ENCODE measurements at places on chromosomes 7 and 10.

- no peak overlapping the region for H3K27ac ChIP-seq
- H3K4me1 ChIP-seq = no peaks in the 10 kb centered on the region
- no peaks in the 10 kb centered on the region for H3K27me3 ChIP-seq
- no peaks in the 10 kb centered on the region for H3K36me3 ChIP-seq
- no peak for DNase-seq
Measured at GRCh38 chr10:34941471-34942357, 126.6 kb upstream of the PARD3 start.

- H3K4me3 ChIP-seq = no peak overlapping the region
- no peak overlapping the region for H3K27ac ChIP-seq
- no peak for DNase-seq
- no peaks in the 10 kb centered on the region for H3K4me1 ChIP-seq
- H3K36me3 ChIP-seq = no peaks in the 10 kb centered on the region
- H3K27me3 ChIP-seq = no peaks in the 10 kb centered on the region
Measured at GRCh38 chr7:48074204-48074654, 14.8 kb upstream of the UPP1 start.

GRCh38 chr10:16639471-16639870 is 117.8 kb upstream of the C1QL3 start:
- H3K4me1 ChIP-seq = no peaks in the 10 kb centered on the region
- no peaks in the 10 kb centered on the region for H3K36me3 ChIP-seq
- no peak overlapping the region for H3K27ac ChIP-seq
- no peak overlapping the region for H3K4me3 ChIP-seq
- H3K27me3 ChIP-seq = no peaks in the 10 kb centered on the region
- DNase-seq = no peak

DNA sequence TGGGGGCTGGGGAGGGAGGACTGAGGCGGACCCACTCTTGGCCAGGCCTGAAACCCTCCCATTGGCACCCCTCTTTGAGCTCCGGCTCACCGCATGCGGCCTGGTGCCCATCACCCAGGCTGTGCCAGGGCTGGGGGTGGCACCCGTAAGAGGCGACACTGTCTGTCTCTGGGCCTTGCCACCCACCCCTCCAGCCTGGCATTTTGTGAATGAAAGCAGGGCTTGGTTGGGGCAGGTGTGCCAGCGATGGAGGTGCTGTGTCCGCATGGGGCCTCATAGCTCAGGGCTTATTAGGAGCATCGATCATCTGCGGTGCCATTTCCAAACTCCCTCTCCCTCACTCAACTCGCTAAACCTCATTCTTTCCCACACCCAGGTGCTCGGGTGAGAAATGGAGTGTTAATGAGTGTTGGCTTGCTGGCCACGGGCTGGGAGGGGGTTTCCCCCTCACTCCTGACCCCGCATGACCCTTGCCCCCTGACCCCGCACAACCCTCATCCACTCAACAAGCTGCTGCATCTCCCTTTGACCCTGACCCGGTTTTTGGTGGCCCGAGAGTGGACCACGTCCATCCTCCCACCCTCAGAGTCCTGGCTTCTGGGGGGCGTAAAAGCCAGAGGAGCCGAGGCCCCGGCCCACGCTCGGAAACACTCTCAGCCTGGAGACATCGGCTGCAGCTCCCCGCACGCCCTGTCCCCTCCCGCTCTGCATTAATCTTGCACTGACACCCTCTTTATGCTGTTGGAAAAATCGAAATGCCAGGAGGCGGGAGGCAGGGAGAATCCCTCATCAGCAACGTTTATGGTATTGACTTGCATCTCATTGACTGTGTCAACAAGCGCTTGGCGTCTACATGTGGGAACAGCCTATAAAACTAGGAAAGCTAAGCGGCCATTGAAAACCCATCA is 161.2 kb downstream of the DNAJB6 start:
- H3K36me3 ChIP-seq = no peaks in the 10 kb centered on the region
- H3K27me3 ChIP-seq = no peaks in the 10 kb centered on the region
- no peak for DNase-seq
- no peak overlapping the region for H3K4me3 ChIP-seq
- H3K27ac ChIP-seq = no peak overlapping the region
- H3K4me1 ChIP-seq = peaks cover 13% of the 10 kb centered on the region

GRCh38 chr10:17544465-17544864 is 72.7 kb downstream of the HACD1 start:
- no peak for DNase-seq
- H3K36me3 ChIP-seq = no peaks in the 10 kb centered on the region
- H3K27ac ChIP-seq = no peak overlapping the region
- no peak overlapping the region for H3K4me3 ChIP-seq

- H3K27me3 ChIP-seq = no peaks in the 10 kb centered on the region
- no peak overlapping the region for H3K27ac ChIP-seq
- no peaks in the 10 kb centered on the region for H3K4me1 ChIP-seq
- no peaks in the 10 kb centered on the region for H3K36me3 ChIP-seq
Measured at GRCh38 chr10:104920476-104920875, 279.4 kb downstream of the SORCS3 start.

GRCh38 chr7:121755818-121756552 is 117.0 kb upstream of the PTPRZ1 start:
- H3K27ac ChIP-seq = no peak overlapping the region
- no peak overlapping the region for H3K4me3 ChIP-seq
- no peak for DNase-seq
- H3K4me1 ChIP-seq = no peaks in the 10 kb centered on the region
- no peaks in the 10 kb centered on the region for H3K27me3 ChIP-seq

DNA sequence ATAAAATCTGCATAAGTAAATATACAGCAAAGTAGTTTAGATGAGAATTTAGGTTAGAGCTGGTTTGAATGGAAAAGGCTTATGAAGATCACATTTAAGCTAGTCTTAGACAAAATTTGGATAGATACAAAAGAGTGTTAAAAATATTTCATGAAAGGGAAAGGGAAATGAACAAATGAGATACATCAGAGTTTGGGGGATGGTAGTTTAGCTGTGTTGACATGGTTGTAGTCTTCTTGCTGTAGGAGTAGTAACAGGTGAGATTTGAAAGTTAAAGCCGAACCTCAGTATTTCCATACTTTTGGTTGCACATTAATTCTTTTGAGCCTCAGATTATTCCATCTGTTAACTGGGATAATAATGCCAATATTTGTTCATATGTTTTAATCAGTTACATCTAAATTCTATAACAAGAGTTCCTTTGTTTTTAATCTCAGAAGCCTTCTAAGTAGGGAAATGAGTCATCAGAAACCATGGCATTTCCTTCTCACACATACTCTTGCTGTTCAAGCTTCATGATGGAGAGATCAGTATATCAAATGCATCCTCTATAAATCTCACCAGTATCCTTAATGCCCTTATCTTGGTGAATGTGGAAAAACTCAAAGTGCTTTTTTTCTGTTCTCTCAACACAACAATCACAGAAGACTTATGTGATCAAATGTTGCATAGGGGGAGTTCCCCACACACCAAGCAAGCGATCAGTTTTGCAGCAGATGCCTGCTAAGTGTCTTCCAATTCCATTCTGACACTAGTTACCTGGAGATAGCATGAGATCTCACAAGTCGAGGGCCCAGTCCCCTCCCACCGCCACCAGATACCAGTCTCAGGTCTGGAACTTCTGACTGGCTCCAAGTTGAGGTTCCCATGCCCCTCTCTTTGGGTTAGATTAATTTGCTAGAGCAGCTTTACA is 84.7 kb downstream of the MAPK8 start:
- no peaks in the 10 kb centered on the region for H3K36me3 ChIP-seq
- no peaks in the 10 kb centered on the region for H3K27me3 ChIP-seq
- H3K27ac ChIP-seq = no peak overlapping the region
- H3K4me1 ChIP-seq = peaks cover 20% of the 10 kb centered on the region
- no peak overlapping the region for H3K4me3 ChIP-seq

GRCh38 chr10:14821635-14822375 is 16.0 kb downstream of the CDNF start:
- H3K27ac ChIP-seq = no peak overlapping the region
- no peaks in the 10 kb centered on the region for H3K36me3 ChIP-seq
- DNase-seq = no peak
- no peak overlapping the region for H3K4me3 ChIP-seq
- no peaks in the 10 kb centered on the region for H3K27me3 ChIP-seq
- H3K4me1 ChIP-seq = no peaks in the 10 kb centered on the region

- no peaks in the 10 kb centered on the region for H3K4me1 ChIP-seq
- H3K27ac ChIP-seq = no peak overlapping the region
- H3K27me3 ChIP-seq = no peaks in the 10 kb centered on the region
- H3K36me3 ChIP-seq = no peaks in the 10 kb centered on the region
- DNase-seq = no peak
- no peak overlapping the region for H3K4me3 ChIP-seq
Measured at GRCh38 chr10:85720931-85721590, 645.5 kb downstream of the GRID1 start.

DNA sequence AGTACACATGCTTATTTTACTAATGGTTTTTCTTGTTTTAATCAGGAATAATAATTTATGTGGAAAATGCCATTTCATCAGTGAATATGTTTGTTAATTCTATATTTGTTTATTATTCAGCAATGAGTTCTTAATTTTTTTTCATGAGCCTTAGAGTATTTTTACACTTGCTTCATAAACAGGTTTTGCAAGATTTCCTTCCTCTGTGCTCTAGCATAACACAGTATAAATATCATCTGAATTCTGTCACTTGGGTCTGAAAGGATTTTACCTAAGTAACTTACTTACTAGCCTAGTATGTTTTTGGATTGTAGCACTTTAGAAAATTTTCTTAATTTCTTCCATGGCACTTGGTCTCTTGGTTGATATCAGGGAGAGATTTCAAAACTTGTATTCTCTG is 45.8 kb downstream of the GLCCI1 start:
- no peak overlapping the region for H3K4me3 ChIP-seq
- H3K4me1 ChIP-seq = peaks cover 26% of the 10 kb centered on the region
- no peak for DNase-seq
- no peak overlapping the region for H3K27ac ChIP-seq
- peaks cover 5% of the 10 kb centered on the region for H3K36me3 ChIP-seq

Data from naive thymus-derived CD4-positive, alpha-beta T cell (primary cell).